Activated CD8-positive, alpha-beta memory T cell treated with anti-CD3 and anti-CD28 coated beads for 48 hours (primary cell): ENCODE measurements at places on chromosomes 3 and 15.

- DNase-seq = no peak
Observed at GRCh38 chr3:196686436-196686835, 25.6 kb downstream of the CEP19 start.

GRCh38 chr3:45088543-45089358 lies 57.4 kb downstream of the CDCP1 start:
- no peak for DNase-seq

DNA sequence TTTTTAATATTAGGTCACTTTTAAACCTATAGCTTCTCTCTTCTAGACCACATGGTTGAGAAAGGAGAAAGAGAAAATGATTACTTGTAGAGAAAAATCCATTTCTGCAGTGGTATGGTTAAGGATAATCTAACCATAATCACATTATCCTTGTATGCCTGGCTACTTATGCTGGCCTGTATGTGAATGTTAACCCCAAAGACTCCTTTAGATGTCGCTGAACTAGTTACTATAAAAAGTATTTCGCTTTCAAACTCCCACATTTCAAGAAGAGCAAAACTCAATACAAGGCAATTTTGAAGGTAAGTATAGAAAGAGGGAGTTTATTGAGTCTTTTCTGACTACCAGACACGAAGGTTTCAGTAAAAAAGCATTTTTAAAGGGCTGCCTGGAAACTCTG lies 2.2 kb downstream of the KCTD6 start:
- no peak for DNase-seq

- DNase-seq = no peak
Observed at GRCh38 chr3:12287727-12288181, 1.1 kb upstream of the PPARG start.

GRCh38 chr3:47370887-47371697 lies 9.7 kb upstream of the PTPN23 start:
- no peak for DNase-seq

GRCh38 chr15:101156061-101156460 lies 95.8 kb downstream of the CHSY1 start:
- DNase-seq = no peak

DNA sequence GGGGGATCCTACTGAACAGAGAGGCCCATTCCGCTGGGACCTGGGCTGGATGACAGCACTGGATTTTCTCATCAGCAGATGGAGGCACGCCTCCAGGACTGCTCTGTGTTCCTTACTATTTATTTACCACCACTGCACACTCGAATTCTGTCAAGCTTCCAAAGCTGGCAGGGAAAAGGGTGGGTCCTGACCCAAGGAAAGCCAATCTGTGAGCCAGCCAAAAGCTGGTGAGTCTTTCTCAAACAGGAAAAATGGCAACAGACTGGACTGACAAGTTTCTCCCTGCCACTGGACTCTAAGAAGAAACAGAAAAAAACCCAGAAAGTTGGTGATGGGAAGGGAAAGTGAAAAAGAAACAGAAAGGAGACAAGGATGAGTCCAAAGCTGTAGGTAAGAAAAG lies 37.8 kb downstream of the CD47 start:
- no peak for DNase-seq
